ENCODE measurements at places on chromosomes 4 and X.

DNA sequence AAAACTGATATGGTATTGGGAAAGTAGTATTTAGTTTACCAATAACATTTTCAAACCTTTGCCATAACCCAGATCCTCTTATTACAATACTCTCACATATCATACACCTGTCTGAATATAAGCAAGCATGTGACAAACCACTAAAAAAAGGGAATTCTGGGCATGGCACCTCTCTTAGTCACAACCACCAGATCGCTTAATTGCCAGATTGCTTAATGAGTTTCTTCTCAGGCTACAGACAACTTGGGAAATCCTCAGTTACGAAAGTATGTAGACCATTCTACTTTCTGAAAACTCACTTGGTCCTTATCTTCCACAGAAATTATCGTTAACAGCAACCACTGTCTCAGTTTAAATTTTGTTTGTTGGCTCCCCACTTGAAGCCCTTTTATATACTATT, 2.1 kb downstream of the NAF1 start:
- DNase-seq, result no peak

DNA sequence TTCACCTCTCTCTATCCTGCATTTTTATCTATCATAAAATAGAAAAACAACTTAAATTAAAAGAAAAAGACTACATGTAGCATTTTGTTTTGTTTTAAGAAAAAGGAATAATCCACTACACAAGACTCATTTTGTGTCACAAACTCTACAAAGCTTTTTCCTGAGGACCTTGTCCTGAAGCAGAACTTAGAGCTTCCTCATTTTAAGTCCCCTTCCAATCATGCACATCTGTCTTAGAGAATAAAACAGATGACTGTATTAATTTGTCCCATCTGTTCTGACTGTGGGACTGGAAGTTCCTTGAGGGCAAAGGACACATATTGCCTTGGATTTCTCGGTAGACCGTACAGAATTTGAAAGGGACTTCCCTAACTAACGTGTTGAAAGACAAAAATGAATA, 218.5 kb downstream of the COL25A1 start:
- no peak for DNase-seq

DNA sequence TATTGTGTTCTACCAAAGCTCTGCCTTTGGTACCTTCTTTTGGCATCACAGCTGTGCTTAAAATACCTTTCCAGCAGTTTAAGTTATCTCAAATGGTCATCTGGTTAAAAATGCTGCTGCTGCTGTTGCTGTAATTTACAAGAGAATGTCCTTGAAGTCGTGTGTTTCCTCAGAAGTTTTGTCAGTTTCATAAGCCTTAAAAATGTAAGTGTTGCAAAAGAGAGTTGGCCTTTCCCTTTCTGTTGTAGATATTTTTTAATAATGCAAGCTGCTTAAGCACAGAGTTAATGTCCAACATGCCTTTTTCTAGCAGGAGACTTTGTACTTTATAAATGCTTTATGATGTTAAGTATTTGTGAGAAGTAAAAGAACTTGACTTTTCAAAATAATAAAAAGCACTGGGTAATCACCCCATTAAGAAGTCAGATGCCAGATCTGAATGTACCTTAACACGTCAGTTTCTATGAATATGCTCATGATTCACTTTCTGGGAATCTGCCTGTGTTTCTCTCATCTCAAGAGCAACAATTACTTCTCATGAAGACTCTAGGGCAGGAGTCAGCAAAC, 35.3 kb upstream of the TENM3 start:
- no peak for DNase-seq

- no peak for DNase-seq
These were observed 5.0 kb downstream of the SHOX start for GRCh38 chrX:635428-636090.

GRCh38 chr4:125319311-125319710, 4.6 kb downstream of the FAT4 start:
- DNase-seq, result no peak

GRCh38 chr4:33025236-33025635, 2305.1 kb downstream of the PCDH7 start:
- DNase-seq, result no peak

DNA sequence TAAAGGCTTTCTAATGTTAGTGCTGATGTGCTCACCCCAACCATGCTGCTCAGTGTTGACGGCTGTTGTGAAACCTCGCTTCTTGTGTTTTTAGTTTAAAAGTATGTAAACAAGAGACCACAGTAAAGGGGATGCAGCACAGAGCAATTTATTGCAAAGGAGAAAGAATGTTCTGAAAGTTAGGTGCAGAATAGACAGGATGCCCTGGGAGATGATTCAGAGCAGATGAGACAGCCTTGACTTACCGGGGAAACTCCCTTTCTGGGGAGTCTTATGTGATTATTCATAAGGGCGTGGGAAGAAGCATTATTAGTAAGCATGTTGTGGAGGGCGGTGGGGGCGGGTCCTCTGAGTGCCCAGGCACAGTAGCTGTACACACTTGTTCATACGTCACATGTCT, 47.7 kb downstream of the EVC start:
- DNase-seq, result no peak

DNA sequence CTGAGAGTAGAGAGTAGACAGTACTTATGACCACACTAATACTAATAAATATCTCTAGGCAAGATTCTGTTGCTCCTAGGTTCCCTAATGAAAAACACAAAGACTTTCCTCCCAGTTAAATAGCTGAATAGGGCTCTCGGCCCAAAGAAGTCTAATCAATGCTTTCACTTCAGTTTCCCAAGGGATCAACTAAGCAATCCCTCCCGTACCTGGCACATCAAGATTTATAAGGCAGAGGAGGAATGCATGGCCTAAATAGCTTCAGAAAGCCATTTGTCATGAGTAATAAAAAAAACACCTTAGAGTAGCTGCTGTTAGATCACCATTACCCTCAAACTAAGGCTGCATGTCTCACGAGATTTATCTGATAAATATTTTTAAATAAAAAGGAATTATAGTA, 56.8 kb upstream of the EXOC1L start:
- DNase-seq, result no peak

- no peak for DNase-seq
These were observed 188.4 kb upstream of the MAOA start for GRCh38 chrX:43467608-43468234.

DNA sequence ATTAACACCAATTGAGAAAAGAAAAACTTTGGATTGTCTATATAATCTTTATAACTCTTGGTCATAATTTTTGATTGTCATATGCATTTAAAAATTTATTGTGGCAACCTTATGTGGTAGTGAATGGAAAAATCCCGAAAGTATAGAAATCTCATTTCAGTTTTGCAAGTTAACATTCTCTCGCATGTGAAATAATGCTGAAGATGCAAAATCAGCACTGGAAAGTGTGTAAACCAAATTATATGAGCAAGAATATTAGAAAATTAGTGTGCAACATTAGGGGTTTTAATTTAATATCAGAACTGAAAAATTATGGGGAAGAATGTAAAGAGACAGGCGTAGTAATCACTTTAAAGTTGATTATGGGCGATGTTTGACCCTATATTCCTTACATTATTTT, 1472.8 kb downstream of the PCDH7 start:
- no peak for DNase-seq

- DNase-seq, result no peak
These were observed 5.2 kb downstream of the MAP9 start for GRCh38 chr4:155371432-155372043.

DNA sequence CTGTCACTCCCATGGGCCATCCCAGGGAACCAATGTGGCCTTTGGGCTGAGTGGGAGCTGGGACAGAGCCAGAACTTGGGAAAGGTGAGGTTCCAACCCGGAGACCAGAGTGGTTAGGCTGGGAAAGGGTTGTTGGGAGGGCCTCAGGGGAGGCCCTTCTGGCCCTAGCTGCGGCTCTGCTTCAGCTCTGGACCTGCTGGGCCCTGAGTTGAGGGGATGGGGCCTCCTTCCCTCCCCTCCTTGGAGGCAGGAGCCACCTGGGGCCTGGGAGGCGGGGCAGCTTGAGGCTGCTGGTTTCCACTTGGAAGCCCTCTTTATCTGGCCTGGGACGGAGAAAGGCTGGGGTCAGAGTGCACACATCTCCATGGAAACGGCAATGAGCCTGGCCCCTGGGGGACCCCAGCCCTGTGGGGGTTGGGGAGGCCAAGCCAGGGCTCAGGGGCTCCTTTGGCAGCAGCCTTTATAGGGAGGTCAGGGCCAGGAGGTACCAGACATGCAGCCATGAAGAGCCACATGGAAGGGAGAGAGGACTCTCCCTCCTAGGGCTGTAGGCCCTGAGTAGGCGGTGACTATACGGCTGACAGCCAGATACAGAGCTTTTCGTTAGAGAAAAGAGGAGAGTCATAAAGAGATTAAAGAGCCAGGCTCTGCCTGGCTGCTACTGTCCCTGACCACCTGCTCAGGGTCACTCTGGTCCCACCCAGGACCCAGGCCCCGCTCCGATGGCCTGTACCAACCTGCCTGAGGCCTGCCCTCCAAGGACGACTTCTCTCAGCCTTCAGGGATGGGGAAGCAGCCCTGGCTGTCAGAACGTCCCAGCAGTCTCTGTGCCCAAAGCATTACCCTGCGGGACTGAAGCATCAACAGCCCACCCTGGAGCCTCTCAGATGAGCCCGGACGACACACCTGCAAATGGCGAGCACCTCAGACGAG, 6.9 kb upstream of the NSD2 start:
- DNase-seq, result no peak

DNA sequence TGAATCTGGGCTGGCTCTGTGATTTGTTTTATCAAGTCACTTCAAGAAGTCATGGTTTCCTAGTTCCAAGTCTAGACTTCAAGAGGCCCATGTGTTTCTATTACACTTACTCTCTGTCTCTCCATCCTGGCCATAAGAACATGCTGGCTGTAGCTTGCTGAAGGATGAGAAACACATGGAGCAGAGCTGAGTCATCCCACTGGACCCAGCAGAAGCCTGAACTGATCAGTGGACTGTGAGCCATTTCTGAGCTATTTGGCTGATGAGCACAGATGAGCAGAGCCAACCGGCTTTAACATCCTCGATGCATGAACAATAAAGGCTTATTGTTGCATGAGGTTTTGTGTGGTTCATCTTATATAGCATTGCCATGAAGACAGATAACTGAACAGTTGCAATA, 290.6 kb upstream of the BOD1L1 start:
- DNase-seq, result no peak

- DNase-seq, result no peak
These were observed 418.1 kb downstream of the BCOR start for GRCh38 chrX:39679497-39680157.

DNA sequence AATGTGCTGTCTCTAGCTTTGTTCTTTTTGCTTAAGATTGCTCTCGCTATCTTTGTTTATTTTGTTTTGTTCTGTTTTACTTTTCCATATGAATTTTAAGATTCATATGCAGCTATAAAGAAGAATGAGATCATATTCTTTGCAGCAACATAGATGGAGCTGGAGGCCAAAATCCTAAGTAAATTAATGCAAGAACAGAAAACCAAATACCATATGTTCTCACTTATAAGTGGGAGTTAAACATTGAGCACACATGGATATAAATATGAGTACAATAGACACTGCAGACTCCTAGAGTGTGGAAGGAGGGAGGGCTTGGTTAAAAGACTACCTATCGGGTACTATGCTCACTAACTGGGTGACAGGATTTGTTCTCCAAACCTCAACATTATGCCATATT, 237.8 kb downstream of the TRAM1L1 start:
- no peak for DNase-seq

- no peak for DNase-seq
These were observed 131.0 kb downstream of the DCLK2 start for GRCh38 chr4:150209140-150209829.

DNA sequence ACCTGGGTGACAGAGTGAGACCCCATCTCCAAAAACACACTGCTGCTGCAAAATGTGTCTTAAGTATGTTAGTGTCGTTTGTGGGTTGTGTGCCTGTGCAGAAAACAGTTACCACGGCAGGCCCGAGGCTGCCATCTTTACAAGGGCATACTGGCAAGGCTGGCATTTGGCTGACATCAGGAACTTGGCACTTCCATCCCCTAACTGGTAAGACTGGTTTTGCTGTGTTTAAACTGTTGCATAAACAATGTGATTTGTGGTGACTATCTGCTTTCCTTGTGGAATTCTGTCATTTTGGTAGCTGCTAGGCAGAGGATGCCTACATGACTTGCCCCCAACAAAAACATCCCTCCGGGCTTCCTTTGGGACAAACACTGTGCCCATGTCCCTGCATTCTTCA, 12.3 kb downstream of the LRP2BP start:
- no peak for DNase-seq

- no peak for DNase-seq
These were observed 104.8 kb upstream of the CASK start for GRCh38 chrX:42028109-42028508.

- DNase-seq, result no peak
These were observed 26.5 kb downstream of the ELF4 start for GRCh38 chrX:130083656-130084382.

GRCh38 chr4:122858705-122859104, 32.1 kb downstream of the FGF2 start:
- DNase-seq, result no peak

DNA sequence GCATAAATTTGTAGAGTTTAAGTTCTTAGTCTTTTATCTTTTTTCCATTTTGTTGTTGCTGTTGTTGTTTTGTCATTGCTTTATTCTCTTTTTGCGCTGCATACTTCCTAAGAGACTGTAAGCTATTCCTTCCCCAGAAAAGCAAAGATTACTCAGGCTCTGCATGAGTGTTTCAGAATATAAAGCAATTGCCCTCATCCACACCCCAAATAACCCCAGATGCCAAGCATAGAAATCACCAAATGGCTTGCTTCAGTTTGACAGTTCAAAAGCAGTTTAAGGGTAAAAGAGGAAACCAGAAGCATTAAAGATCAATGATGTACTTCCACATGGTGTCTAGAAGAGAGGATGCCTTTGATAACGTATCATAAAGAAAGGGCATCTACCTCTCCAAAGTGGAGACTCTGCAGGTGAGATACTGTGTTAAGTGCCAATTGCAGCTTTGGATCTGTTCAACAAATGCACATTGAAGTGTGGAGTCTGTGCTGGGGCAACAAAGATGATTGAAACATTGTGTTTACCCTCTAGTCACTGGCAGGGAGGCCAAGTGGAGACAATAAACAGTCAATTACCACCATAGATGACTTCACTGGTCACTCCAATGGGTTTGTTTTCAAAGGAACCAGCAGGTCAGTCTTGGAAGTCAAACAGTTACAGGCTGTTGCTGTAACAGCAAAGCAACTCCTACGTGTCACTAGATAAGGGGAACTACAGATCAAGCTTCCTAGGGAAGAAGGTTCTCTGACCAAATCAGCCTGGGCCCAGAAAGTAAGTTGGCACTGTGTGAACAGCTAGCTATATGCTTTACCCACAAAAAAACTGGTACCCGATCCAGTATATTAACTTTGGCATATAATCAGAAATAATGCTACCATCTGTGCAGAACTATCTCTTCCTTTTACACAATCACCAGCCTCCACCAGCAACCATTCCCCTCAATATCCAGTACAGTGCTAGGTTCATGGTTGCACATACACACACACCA, 40.6 kb upstream of the IL21 start:
- no peak for DNase-seq

DNA sequence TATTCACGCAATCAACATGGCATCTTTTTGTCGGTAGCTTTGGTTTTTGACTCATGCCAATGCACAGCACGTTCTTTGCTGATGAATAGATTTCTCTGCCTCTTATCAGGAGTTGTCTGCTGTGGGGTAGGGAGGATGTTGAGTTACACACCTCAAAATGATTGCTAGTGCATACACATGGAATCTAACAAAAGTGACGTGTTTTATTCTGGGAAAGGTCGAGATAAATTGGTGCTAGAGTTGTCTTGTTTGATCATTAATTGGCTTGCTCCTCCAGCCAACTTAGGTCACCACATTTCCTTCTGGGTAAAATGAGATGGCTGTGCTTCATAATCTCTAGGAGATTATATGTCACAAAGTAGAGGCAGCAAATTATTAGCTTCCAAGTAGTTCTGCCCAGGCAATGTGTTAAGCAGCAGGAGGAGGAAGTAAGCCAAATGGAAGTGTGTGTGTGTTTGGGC, 3.9 kb downstream of the RAB9A start:
- no peak for DNase-seq

Data from stimulated activated CD8-positive, alpha-beta memory T cell treated with anti-CD3 and anti-CD28 coated beads, Interleukin-2, amount 100 ng/mL, for 1 hour (primary cell).